ENCODE measurements at places on chromosomes 12 and 14.

GRCh38 chr14:55160989-55161388, 30.4 kb downstream of the DLGAP5 start:
- DNase-seq, result no peak

DNA sequence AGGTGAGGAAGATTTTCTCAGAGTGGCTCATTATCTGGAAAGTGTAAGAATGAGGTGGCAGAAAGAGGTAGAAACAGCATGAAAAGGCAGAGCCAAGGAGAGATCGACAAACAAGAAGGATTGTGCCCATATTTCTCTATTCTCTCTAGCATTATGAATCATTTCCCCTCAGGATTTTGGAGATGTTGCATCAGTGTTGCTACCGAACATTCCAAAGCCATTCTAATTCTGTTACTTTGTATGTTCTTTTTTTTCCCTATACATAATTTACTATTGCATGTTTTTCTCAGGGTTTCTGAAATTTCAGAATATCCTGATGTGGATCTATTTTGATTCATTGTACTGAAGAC, 61.4 kb downstream of the KICS2 start:
- DNase-seq, result no peak

DNA sequence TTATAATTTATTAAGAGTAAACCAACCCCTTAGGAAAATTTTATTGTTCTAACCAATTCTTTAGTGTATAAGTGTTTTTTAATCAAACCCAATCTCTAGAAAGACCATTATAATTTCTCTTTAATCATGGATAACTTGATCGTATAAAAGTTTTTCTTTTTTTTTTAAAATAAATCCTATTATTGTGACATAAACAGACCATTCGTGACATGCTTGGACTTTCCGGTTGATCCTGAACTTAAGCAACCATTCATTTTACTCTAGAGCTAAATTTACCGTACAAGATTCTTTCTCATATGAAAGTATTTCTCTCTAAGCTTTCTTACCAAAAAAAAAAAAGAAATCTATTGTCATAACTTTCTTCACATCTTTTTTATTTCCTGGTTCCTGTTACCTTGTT, 32.6 kb upstream of the SLC38A4 start:
- no peak for DNase-seq

- no peak for DNase-seq
Observed at GRCh38 chr14:94368956-94369355, 19.4 kb downstream of the SERPINA1 start.

GRCh38 chr12:42958291-42958674, 368.7 kb upstream of the PRICKLE1 start:
- DNase-seq, result no peak

- DNase-seq, result no peak
Observed at GRCh38 chr14:90511795-90512328, 115.0 kb downstream of the CALM1 start.

GRCh38 chr12:87866578-87867292, 162.5 kb downstream of the C12orf50 start:
- no peak for DNase-seq

DNA sequence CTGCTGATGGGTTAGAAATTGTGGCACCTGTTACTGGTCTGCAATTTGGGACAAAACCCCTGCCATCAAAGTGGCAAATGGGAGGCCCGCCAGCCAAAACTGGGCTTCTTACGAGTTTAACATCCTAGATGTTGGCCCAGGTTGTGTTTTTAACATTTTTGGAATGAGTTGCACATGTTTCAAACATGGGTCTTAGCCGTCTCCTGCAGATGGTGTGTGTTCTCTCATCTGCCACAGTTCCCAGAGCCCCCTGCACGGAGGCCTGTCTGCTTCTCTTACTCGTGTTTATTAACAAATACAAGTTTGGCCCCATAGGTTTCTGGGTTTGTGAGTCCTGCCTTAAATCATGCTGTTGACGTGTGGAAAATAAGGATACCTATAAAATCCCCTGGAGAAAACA, 46.5 kb downstream of the CACNA2D4 start:
- DNase-seq, result no peak

DNA sequence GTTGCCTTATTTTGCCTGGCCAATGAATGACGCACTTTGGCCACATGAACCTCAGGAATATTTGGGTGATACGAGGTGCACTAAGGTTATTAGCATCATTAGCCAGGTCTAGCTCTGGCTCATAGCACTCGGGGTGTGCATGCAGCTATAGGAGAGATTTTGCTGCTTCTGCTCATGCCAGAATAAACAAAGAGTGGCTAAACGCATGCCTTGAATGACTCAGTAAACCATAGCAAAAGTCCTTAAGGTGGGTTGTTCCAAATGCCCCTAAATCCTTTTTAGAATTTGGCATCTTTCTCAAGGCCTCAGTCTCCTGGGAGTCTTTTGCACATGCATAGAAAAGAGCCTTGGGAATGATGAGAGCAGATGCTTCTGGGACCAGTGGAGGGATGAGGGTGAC, 343.7 kb upstream of the FKBP4 start:
- DNase-seq, result no peak

- DNase-seq, result no peak
Observed at GRCh38 chr12:92297932-92298696, 152.5 kb upstream of the BTG1 start.

GRCh38 chr12:92036771-92037453, 108.7 kb downstream of the BTG1 start:
- DNase-seq, result no peak

- DNase-seq, result no peak
Observed at GRCh38 chr12:32560520-32560919, 118.6 kb upstream of the DNM1L start.

DNA sequence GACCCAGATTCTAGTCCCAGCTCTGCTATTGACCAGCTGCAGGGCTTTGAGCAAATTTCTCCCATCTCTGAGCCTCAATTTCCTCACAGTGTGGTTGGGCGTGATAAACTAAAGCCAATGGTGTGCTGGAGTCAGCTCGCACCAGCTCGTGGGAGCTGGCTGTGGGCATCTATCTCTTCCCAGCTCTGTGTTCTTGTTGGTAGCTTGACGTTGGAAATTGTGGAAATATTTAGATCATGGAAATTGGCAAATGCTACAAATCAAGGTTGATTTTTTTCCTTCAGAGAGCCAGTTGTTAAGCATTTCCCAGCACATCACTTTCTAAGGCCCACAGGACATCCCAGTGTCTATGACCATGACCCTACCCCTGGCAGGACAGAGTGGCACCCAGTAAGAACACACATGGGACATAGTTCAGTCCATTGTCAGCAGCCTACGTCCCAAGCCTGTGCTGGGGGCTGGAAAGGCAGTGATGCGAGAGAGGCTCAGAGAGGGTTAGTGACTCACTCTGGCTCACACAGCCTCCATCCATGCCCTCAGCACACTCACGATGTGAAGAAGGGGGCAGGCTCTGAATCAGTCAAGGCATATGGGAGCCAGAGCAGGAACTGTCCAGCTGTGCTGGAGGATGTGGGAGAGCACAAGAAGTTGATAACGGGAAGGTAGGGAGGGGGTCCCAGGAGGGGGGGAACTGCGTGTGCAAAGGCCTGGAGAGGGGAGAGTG, 77.6 kb downstream of the LGMN start:
- no peak for DNase-seq

GRCh38 chr14:65206448-65207096, 104.3 kb upstream of the MAX start:
- DNase-seq, result no peak

DNA sequence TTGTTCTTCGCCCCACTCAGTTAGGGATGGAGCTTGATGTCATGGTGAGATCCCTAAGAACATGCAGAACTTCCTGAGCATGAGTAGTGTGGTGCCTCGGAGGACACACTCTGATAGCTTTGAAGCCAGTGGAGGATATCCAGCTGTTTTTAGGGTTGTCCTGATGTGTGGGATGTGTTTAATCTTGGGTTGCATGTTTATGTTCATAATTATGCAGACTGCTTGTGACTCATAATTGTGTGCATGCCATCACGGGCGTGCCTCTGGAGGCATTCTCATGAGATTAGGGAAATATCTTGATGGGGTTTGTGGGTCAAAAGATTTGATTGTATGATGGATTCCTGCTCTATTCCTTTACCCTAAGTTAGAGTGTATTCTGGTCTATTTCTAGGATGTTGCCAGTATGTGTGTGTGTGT, 267.4 kb upstream of the PELI2 start:
- no peak for DNase-seq

GRCh38 chr14:28406196-28406595, 360.4 kb upstream of the FOXG1 start:
- no peak for DNase-seq

- peak; percentile 82 for DNase-seq
Observed at GRCh38 chr14:74302634-74303569, at the start of gene ABCD4. TSS of gene ABCD4 (minus strand) at chr14:74302934. CDS start at chr14:74302912, 22 bp downstream.

DNA sequence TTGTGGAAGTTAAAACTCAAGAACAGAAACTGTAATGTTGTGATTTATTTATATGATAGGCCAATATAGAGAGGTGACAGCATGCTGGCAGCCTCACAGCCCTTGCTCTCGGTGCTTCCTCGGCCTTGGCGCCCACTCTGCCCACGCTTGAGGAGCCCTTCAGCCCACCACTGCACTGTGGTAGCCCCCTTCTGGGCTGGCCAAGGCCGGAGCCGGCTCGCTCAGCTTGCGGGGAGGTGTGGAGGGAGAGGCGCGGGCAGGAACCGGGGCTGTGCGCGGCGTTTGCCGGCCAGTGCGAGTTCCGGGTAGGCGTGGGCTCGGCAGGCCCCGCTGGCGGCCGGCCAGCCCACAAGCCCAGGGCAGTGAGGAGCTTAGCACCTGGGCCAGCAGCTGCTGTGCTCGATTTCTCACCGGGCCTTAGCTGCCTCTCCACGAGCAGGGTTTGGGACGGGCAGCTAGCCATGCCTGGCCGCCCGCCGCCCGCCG, 65.8 kb upstream of the SLC8A3 start:
- no peak for DNase-seq

DNA sequence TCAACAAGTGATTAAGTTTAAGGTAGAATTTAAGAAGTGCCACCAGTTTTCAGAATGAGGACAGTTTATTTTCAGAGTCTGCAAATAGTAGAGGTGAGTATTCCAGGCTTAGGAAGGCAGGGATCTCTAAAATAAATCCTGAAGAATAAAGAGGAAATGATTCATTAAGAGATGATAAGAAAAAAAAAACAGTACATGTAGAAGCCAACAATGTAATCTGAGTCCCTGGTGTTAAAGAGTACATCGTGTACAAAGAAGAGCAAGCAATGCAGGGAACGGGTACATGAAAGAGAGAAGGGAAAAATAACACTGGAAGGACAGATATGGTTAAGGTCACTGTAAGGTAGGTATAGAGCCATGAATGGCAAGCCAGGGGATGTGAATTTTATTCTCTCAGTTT, 95.2 kb upstream of the FOXG1 start:
- no peak for DNase-seq

Measured in esophagus squamous epithelium (tissue), 5 donors.